ENCODE measurements at places on chromosomes 5 and 9. TPM values are rescaled to one million over a fixed set of nuclear protein-coding genes. Genes with fewer than 3 reads are reported as not detected.

The NUP188 gene
- total RNA-seq: 63.7 TPM

The PAEP gene
- total RNA-seq: not detected

The HAVCR1 gene
- 0.92 TPM for total RNA-seq

The STING1 gene
- 7.7 TPM for total RNA-seq

The NUDT12 gene
- 15.1 TPM for total RNA-seq

- peaks cover 4% of the 10 kb centered on the region for H3K36me3 ChIP-seq
- H3K4me1 ChIP-seq: peaks cover 21% of the 10 kb centered on the region
- no peak for DNase-seq
- no peak overlapping the region for H3K27ac ChIP-seq
Measured at GRCh38 chr5:169095976-169096375, 205.0 kb downstream of the SLIT3 start.

DNA sequence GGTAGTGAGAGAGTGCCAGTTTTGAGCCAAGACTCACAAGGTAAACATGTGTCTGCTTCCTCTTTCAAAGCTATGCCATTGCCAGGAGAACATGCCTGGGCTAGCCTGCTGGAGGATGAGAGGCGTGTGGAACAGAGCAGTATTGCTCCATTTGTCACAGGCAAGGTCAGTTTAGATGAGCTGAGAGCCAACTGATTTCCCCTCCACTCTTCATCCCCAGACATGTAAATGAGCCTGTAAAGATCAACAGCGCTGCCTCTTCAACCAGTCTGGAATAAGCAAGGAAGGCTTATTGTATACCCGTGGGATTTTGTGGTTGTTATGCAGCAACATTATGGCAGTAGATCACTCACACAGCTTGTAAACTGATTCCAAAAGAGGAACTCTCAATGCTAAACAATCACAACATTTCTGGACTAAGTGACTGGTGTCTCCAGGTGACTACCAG, 8.2 kb upstream of the GDNF start:
- peaks cover 26% of the 10 kb centered on the region for H3K4me1 ChIP-seq
- peaks cover 26% of the 10 kb centered on the region for H3K27me3 ChIP-seq

DNA sequence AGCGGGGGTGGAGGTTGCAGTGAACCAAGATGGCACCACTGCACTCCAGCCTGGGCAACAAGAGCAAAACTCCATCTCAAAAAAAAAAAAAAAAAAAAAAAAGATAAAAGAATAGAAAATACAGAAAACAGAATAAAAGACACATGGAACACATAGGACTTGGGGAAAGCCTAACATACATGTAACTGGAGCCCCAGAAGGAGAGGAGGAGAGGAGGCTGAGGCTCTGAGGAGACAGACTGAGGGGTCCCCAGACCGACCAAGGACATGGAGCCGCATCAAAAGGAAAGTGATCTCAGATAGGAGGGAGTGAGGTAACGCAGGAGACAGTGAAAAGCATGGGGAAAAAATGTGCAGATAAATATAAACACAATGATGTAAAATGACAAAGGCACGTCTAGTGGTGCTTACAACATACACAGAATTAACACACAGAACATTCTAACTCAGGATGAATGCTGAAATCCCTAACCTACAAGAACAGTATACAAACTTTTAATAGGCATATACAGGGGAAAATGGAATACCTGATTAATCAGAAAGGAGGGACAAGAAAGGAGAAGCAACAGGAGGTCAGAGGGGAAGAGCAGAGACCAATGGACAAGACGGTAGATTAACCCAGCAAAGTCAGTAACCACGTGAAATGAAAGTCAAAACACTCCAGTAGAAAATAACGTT, 65.2 kb upstream of the UBAC1 start:
- DNase-seq: peak; percentile 39
- no peaks in the 10 kb centered on the region for H3K27me3 ChIP-seq
- peaks cover 12% of the 10 kb centered on the region for H3K36me3 ChIP-seq
- no peak overlapping the region for H3K27ac ChIP-seq
- no peaks in the 10 kb centered on the region for H3K4me1 ChIP-seq

DNA sequence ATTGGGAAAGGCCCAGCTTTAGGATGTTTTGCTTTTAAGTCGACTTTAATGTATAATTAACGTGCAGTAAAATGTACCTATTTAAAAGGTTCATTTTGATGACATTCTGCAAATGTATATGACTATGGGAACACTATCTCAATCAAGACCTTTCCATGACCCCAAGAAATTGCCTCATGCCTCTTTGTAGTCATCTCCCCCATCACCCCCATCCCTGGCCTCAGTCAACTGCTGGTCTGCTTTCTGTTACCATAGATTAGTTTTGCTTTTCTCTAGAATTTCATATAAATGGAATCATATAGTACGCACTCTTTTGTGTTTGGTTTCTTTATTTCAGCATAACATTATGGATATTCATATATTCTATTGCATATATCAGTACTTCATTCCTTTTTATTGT, 80.7 kb upstream of the C9orf72 start:
- H3K27ac ChIP-seq: no peak overlapping the region
- no peaks in the 10 kb centered on the region for H3K27me3 ChIP-seq
- H3K4me3 ChIP-seq: no peak overlapping the region
- H3K36me3 ChIP-seq: no peaks in the 10 kb centered on the region

DNA sequence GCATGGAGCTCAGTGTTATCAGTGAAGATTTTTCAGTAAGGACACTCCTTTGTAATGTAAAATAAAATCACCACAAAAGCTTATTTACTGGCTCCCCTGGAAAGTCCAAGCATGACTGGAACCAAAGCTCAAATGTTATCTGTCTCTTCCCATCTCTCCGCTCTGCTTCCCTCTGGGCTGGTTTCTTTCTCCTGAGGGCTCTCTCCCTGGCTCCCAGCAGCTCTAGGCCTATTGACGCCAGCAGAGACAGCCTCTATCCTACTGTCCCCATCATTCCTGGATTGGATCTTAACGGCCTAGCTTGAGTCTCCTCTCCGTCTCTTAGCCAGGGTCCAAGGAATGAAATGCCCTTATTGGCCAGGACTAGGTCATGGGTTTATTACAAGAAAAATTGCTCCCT, 86.1 kb downstream of the TMEM167A start:
- no peak overlapping the region for H3K4me3 ChIP-seq
- no peak overlapping the region for H3K27ac ChIP-seq
- peaks cover 5% of the 10 kb centered on the region for H3K36me3 ChIP-seq
- H3K4me1 ChIP-seq: peaks cover 9% of the 10 kb centered on the region
- no peak for DNase-seq
- H3K27me3 ChIP-seq: peaks cover 16% of the 10 kb centered on the region

GRCh38 chr9:5301544-5301943, 3.0 kb downstream of the RLN2 start:
- no peak for DNase-seq
- H3K27me3 ChIP-seq: no peaks in the 10 kb centered on the region
- no peaks in the 10 kb centered on the region for H3K4me1 ChIP-seq
- no peak overlapping the region for H3K4me3 ChIP-seq

Data from type B pancreatic cell (in vitro differentiated cells).